ENCODE measurements at places on chromosomes 5 and 9.
A peak's percentile ranks its signal among the peaks of the same experiment; 100 is the strongest.

DNA sequence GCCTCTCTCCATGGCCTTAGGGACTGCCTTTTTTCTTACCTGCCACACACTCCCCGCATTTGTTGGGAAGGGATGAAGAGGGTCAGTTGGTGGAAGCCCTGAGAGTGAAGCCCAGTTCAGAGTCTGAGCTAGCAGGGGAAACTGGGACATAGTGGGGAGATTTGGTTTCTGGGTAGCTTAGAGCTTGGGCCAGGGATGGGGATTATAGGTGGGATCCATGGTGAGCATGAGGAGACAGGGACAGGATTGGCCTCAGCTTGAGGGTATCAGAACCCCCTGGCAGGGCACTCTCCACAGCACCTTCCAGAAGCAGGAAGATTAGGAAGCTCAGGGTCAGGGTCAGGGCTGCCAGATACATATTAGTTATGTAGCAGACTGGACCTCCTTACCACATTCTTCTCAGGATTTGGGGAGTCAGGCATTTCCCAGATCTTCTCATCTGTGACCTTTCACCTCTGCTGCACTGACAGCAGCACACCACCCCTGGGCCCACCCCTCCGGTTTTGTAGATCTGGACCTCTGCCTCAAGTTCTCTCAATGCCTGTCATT lies 17.9 kb downstream of the OR13J1 start:
- no peak for DNase-seq

DNA sequence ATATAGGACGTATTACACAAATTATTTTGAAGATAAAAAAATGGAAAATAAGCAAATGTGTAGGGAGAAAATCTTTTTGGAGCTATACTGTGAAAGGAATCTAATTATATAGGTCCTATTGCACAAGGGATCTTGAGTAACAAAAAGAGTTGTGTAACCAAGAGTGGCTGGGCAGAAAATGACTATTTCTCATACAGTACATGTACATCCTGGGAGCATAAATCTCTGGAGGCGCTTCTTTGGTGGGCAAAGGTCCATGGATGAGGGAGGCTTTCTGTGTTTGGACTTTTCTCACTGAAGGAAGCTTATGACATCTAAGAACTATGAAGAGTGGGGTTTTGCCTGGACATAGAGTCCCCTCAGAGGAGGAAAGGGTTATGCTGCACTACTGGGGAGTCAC lies 29.8 kb downstream of the ANKS6 start:
- DNase-seq, result no peak

DNA sequence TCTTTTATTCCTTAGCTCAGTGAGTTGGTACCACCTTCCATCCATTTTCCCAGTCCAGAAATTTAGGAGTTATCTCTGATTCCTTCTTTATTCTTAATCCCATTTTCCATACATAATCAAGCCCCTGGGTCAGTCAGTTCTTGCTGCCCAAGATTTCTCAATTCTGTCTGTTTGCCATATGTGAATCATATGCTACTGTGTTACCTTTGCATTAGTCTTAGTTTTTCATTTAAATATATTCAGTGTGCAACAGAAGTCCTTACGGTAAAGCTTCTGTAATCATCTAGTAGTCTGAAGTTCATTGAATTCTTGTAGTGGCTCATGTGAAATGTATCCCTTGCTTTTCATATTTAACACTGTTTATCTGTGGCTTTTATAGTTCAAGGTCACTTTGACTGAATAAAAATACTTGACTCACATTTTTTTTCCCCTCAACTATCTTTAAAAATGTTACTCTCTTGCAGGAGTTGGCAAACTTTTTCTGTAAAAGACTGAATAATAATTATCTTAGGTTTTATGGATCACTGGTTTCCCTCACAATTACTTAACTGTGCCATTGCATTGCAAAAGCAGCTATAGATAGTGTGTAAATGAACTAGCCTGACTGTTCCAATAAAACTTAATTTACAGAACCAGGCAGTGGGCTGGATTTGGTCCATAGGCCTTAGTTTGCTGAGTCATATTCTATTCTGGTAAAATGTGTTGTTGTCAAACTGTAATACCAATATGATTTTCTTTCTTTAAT lies 6.9 kb downstream of the KIAA1958 start:
- no peak for DNase-seq

DNA sequence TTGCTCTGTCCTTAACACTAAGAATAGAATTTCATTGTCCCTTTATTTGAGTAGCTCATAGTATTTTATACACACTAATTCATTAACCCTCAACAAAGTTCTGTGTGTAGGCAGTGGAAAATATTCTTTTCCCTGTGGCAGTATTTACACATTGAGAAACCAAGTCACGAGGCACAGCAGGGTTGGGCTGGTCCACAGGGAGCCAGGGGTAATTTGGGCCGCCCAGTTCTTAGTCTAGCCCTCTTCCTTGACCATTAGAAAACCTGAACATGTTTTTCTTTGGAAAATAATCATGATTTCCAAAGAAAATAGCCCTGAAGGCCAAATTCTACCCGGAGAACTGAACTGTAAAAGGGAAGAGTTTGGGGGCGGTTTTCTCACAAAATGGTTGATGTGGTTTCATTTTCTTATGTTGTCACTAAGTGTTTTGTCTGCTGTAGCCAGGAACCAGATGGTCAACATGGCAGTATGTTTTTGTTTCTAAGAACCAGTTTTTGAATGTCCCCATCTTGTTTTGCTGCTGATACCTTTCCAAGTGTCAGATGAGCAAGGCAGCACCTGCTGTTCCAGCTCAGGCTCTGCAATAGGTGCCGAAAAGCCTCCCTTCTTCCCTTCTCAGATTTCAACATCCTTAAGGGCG lies 29.6 kb downstream of the ARHGEF28 start:
- DNase-seq, result no peak

GRCh38 chr9:109417585-109418544 lies 80.2 kb downstream of the PTPN3 start:
- no peak for DNase-seq

GRCh38 chr9:515665-516064 lies 301.0 kb downstream of the DOCK8 start:
- no peak for DNase-seq

DNA sequence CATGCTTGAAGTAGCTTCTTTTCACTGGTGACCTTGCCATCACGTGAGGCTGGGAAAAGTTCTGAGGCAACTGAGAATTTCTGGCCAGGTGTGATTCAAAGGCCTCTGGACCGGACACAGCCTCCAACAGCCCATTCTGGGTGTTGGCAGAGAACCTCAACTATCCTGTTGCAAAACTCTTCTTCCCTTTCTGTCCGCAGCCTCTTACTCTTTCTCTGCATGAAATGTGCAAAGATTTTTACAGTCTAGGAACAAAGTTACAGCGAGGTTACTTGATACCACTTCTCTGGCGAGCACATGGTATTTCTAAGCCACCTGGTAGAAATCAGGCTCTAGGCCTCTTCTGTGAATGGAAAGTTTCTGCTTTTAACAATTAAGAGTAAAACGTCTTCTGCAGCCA lies 79.2 kb downstream of the FREM1 start:
- no peak for DNase-seq

GRCh38 chr9:95313010-95313498 lies 4.5 kb downstream of the FANCC start:
- DNase-seq, result peak; percentile 47

- no peak for DNase-seq
These were observed 4.3 kb downstream of the LCP2 start for GRCh38 chr5:170293273-170293672.

DNA sequence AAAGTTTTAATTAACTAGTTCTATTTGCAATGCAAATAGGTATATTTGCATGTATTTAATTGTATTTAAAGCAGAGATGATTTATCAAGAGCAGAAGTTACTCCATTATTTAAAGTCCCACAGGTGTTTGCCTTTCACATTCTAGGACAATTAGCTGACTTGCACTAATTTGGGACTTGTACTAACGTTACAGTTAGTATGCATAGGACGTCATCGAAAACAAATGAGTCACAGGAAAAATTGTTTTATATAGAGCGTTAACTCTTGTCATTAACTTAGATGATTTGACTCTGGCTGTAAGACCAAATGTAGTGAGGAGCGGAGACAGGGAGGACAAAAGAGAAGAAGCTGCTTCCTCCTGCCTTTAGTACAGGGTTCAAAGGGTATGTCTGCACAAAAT lies 126.1 kb upstream of the IFNE start:
- no peak for DNase-seq

DNA sequence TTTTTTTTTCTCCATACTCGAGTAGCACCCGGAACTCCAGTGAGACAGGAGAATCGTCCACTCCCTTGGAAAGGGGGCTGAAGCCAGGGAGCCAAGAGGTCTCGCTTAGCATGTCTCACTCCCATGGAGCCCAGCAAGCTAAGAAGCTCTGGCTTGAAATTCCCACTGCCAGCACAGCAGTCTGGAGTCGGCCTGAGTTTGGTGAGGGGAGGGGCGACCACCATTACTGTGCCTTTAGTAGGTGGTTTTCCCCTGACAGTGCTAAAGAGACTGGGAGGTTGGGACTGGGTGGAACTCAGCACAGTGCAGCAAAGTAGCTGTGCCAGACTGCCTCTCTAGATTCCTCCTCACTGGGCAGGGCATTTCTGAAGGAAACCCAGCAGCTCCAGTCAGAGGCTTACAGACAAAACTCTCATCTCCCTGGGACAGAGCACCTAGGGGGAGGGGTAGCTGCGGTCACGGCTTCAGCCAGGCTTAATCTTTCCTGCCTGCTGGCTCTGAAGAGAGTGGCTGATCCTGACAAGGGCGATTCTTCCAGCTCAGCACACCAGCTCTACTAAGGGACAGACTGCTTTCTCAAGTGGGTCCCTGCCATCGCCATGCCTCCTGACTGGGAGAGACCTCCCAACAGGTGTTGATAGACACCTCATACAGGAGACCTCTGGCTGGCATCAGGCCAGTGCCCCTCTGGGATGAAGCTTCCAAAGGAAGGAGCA lies 414.5 kb upstream of the ZNF608 start:
- no peak for DNase-seq

DNA sequence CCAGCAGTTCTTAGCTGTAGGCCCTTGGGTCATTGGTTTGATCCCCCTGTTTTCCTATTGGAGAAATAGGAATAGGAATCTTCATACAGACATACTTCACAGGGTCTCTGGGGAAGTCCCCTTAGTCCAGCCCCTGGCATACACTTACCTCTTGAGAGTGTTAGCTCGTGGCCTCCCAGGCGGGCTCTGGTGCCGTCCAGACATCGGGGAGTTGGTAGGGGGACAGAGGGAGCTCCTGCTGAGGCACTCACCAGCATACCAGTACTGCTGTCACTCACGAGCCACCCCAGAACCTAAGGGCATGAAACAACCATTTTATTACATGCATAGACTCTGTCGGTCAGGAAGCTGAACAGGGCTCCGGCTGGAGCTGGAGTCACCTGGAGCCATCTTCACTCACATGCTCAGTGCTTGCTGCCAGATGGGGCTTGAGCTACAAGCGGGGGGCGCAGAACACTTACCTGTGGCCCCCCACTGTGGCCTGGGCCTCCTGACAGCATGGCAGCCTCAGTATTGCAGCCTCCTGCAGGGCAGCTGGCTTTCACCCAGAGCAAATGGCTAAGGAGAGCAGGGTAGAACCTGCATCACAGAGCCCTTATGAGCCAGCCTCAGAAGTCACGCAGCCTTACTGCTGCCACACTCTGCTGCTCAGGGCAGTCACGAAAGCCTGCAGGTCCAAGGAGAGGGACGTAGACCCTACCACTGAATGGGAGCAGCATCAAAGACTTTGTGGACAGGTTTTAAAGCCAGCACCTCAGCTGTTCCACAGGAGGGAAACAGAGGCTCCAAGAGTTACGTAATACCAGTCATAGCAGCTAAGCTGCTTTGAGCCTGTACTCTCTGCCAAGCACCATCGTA lies 58.3 kb upstream of the ANGPTL2 start:
- DNase-seq, result no peak

DNA sequence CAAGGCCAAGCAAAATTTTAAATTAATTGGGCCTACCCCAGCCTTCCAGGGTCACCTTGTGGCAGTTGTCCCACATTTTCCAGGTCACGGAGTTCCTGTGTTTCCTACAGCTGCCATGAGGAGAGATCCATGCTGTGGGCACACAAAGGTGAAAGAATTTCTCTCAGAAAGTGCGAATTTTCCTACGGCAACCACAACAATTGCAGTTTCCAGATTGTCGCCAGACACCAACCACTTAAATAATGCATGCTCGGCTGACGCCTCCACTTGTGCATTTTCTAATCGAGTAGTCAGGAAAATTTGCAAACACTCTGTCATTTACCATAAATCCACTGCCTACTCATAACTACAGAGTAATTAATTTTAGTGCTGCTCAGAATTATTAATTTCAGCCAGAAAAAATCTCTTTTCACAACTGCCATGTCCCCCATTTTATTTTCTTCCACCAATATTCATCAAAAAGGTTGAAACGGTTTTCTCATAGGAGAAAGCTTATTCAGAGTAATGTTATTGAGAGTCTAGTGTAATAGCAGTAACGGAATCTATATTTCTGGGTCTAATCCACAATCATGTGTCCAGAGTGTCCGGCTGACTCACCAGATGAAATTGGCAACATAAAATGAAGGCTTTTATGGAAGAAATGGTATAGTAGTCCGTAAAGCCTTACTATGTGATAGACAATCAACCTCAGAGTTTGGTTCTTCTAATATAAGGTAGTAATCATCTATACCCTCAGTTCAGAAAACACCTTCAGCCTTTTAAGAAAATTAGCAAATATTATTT lies 389.8 kb downstream of the NR2F1-AS1 start:
- DNase-seq, result no peak

GRCh38 chr5:151697452-151697851 lies 10.7 kb upstream of the SPARC start:
- no peak for DNase-seq

DNA sequence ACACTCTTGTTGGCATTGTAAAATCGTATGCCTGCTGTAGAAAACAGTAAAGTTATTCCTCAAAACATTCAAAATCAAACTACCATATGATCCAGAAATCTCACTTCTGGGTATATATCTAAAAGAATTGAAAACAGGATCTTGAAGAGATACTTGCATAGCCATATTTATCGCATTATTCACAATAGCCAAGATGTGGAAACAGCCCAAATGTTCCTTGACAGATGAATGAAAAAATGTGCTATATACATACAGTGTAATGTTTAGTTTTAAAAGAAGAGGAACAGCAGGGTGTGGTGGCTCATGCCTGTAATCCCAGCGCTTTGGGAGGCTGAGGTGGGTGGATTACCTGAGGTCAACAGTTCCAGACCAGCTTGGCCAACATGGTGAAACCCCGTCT lies 234.1 kb upstream of the DAB2 start:
- no peak for DNase-seq

- no peak for DNase-seq
These were observed 9.7 kb downstream of the PTGER4 start for GRCh38 chr5:40689438-40689837.

- no peak for DNase-seq
These were observed 69.9 kb downstream of the PLPPR1 start for GRCh38 chr9:101098392-101098791.

- DNase-seq, result no peak
These were observed 4.8 kb downstream of the HSDL2 start for GRCh38 chr9:112384690-112385089.

DNA sequence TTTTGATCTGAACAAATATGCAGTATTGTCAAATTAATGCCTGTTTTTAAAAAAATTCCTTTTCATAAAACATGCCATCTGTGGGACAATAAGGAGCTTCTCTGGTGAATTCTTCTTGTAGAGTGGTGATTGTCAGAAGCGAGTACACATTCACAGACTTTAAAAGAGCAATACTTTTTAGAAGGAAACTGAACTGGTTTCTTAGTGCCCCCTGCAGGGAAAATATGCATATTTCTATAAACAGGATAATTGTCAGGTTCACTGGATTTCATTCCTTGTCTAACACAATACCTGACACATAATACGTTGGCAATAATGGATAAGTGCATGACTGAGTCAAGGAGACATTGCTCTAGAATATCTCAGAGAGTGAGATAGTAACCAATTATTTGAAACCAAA lies 133.7 kb downstream of the KIF4B start:
- DNase-seq, result no peak

GRCh38 chr9:21751998-21752397 lies 50.4 kb upstream of the MTAP start:
- no peak for DNase-seq
